ENCODE measurements at places on chromosomes 5 and 9. TPM values are rescaled to one million over a fixed set of nuclear protein-coding genes. Genes with fewer than 3 reads are reported as not detected.

Gene SLC36A2
- total RNA-seq, result not detected

DNA sequence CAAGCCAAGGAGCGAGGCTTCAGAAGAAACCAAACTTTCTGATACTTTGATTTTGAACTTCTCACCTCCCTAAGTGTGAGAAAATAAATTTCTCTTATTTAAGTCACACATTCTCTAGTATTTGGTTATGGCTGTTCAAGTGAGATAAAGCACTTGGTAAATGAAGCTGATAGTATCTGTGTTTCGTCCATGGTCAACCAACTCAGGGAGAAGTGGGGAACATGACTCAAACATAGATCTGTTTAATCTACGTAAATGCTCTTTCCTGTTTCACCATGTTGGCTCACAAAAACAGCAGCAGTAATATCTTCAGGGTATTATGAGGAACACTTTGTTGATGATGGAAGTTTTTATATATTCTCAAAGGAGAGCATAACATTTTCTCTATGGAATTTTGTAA is 2167.2 kb upstream of the C9orf72 start:
- no peak for DNase-seq

Gene C5
- total RNA-seq, result 7.7 TPM

DNA sequence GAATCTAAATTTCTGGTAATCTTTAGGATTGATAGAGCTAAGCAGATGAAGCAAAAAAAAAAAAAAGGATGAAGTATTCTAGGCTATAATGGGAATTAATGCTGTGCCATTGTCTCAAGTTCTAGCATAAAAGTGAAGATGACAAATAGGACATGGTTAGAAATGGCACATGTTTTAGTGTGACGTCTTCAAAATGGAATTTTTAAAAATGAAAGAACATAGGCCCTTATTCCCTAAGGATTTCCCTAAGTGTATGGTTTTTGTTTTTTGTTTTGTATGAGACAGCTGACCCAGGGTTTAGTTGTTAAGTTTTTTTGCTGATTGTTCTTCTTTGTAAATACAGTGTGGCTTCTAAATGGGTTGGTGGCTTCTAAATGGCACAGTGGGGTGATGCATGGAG is 7.1 kb downstream of the TLE4 start:
- DNase-seq, result no peak

GRCh38 chr9:79193501-79194223 is 378.1 kb upstream of the TLE4 start:
- DNase-seq, result no peak

DNA sequence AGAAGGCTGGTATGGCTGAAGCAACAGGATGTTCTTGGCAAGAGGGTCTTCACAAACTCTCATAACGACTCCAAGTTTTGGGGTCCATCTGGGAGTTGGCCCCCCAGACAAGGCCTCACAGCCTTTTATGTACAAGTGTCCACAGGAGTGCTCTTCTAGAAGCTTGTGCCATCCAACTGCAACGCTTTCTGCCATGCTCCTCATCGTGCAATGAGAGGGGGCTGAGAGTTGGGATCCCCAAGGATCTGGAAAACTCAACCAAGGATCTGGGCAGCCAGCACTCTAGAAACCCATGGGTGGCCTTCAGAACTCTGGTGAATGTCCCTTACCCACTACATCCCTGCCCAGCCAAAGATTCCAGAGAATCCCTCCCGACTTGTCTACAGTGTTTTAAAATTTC is 8.5 kb upstream of the AMBP start:
- no peak for DNase-seq

DNA sequence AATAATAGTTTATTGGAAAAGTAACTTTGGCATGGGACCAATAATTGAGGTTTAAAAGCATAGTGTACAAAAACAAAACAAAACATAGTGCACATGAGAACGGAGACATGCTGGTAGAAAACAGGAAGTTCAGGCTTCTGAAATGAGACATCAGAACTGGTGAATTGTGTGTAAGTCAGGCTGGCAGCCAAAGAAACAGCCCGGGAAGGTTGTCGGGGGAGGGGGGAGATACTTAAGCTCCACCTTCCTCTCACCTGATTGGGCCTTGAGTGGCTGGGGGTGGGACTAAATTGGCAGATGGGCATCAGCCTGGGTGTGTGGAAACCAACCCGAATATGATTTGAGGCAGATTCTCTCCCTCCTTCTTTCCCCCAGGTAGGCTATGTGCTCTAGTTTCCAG is 256.3 kb downstream of the SMARCA2 start:
- DNase-seq, result no peak

Gene EGFL7
- 12.6 TPM for total RNA-seq

DNA sequence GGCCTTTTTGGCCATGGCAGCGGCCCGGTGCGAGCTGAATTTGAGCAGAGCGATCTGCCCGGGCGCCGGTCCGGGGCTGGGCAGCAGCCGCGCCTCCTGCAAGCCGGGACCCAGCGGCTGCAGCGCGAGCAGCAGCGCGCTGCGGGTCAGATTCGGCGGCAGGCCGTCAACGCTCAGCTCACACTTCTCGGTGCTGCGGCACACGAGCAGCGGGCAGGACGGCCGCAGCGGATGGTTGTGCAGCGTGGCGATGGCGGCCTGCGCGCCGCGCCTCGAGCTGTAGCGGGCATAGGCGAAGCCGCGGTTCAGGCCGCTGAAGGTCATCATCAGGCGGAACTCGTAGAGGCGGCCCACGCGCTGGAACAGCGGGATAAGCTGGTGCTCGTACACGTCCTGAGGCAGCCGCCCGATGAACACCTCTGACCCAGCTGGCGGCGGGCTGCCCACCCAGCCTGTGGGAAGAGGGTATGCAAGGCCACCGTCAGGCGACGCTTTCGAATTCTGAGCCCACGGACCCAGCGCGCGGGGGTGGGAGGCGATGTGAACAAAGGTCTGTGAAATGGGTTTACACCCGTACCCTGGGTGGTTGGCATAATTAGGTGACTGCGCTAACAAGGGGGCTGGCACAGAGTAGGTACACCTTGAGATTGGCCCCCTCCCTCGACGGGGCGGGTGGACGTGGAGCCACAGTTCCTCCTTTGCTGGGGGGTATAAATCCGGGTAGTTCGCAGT is 755 bp downstream of the DND1 start:
- DNase-seq, result no peak

GRCh38 chr5:10876006-10876744 is 115.1 kb upstream of the DAP start:
- no peak for DNase-seq

Gene DEPDC1B
- 12.2 TPM for total RNA-seq

- no peak for DNase-seq
Observed at GRCh38 chr5:141101059-141101458, 786 bp downstream of the PCDHB3 start.

Gene ESM1
- not detected for total RNA-seq

DNA sequence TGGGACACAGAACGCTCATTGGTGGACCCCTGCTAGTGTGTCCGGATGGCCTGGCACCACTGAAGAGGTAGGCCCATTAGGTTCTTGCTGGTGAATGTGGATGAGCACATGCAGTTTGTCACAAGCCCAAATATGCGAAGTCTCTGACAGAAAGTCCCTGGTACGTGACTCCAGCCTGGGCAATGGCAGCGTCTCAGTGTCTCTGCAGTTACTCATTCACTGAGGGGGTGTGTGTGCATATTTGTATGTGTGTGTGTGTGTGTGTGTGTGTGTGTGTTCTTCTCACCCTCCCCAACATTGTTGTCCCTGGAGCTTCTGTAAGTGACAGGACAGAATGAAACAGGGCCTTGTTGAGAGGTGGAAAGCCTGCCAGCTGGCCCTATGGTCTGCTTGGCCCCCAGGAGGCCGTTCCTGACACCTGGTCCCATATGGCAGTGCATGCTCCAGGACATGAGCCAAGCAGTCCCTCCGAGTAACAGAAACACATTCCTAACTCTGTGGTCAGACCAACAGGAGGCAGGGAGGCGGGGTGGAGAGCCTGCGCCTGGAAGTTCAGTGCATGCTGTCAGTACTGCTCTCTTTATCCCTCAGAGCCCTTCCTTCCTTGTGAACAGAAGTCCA is 169.9 kb downstream of the SLC28A3 start:
- no peak for DNase-seq

DNA sequence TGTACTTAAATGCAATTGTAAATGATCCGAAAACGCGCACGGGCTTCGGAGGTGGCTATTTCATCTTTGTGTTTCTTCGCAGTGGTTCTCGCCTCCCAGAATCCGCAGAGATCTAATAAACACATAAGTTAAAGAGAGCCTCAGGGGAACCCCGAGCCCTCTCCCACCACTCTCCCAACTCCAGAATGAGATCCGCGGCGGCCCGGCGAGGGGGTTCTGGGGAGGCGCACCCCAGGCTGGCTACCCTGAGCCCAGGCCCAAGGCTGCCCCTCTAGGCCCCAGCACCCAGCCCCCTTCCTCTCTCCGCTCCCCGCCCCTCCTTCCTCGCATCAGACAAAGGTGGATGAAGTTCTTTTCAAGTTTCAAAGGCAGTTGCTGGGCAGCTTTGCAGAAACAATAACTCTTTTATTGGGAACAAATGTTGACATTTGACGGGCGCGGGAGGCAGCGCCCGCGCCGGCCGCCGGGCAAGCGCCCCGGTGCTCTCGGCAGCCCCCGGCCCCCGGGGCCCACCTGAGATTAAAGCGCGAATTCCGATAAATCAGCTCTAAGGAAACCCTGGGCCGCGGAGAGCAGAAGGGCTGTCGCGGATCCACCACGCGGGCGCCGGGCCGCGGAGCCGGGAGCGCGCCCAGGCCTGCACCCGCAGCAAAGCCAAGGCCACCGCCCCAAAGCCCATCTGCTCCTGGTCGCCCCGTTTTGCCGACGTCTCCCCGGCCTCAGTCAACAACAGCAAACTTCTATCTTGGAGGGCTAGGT is 8.4 kb downstream of the IRX2 start:
- no peak for DNase-seq

DNA sequence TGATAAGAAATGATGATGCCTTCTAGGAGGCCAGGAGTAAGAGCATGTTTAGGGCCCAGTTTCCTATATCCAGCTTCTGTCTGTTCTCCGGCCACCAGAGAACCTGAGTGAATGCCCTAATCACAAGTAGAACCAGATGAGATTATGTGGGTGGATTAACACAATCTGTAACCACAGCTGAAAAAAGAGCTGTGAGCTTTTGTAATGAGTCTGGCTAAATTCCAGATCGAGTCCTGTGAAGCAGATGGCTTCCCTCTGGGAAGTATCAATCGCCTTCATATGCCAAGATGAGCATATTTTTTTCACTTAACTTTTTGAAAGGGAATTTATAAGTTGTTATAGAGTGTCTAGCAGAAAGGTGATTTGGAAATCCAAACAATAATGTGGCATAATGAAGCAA is 99.8 kb downstream of the NNT start:
- no peak for DNase-seq

Gene PCDHB5
- 7.3 TPM for total RNA-seq

DNA sequence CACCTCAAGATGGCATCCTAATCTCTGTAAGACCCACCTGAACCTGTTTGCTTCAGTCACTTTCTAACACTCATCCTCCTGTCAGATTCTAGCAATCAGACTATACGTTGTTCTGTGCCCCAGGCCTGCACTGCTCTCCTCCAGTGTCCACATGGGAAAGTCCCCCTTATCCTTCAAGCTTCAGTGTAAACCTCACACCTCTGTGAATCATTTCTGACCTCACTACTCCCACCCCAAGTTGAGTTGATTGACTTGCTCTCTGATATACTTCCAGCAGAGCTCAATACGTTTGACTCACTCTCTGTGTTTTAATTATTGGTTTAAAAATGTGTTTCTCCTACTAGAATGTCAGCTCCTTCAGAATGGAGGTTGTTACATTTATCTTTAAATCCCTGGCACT is 240.2 kb downstream of the FBXL17 start:
- no peak for DNase-seq

DNA sequence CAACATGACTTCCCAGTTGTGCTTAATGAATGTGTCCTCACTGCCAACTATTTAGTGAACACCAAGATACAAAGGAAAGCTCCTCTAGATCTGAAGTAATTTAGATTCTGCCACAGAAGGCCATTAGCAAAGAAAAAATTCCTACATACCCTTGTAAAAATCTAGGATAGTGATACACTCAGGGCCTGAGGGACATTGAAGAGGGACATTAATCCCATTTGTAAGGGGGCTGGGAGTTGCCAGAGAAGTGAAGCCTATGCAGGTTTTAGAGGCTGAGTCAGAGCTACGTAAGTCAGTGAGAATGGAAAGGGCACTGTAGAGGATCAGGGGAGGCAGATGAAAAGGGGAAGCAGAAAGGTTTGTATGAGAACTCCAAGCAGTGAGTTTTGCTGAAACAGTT is 286.9 kb upstream of the TARS1 start:
- DNase-seq, result no peak

- DNase-seq, result no peak
Observed at GRCh38 chr9:82582693-82583092, 480.2 kb downstream of the RASEF start.

Gene TMOD1
- total RNA-seq, result 20.0 TPM

- DNase-seq, result no peak
Observed at GRCh38 chr9:107994648-107995047, 505.1 kb upstream of the KLF4 start.

GRCh38 chr9:4077499-4078102 is 222.3 kb downstream of the GLIS3 start:
- DNase-seq, result no peak

GRCh38 chr9:74800226-74800625 is 87.5 kb downstream of the TRPM6 start:
- no peak for DNase-seq
